ENCODE measurements at places on chromosomes 13 and 19. TPM values are rescaled to one million over a fixed set of nuclear protein-coding genes. Genes with fewer than 3 reads are reported as not detected.

The MAMSTR gene
- 1.1 TPM for total RNA-seq

The CDX2 gene
- total RNA-seq = not detected

The ANKLE1 gene
- total RNA-seq = 0.14 TPM

The IZUMO4 gene
- total RNA-seq = 0.90 TPM

The ZNF324B gene
- total RNA-seq = 5.1 TPM

The UPF1 gene
- 45.1 TPM for total RNA-seq

The MPV17L2 gene
- total RNA-seq = 6.1 TPM
